NCI-H1694 (cell line): ENCODE measurements at places on chromosomes 5 and 9.

DNA sequence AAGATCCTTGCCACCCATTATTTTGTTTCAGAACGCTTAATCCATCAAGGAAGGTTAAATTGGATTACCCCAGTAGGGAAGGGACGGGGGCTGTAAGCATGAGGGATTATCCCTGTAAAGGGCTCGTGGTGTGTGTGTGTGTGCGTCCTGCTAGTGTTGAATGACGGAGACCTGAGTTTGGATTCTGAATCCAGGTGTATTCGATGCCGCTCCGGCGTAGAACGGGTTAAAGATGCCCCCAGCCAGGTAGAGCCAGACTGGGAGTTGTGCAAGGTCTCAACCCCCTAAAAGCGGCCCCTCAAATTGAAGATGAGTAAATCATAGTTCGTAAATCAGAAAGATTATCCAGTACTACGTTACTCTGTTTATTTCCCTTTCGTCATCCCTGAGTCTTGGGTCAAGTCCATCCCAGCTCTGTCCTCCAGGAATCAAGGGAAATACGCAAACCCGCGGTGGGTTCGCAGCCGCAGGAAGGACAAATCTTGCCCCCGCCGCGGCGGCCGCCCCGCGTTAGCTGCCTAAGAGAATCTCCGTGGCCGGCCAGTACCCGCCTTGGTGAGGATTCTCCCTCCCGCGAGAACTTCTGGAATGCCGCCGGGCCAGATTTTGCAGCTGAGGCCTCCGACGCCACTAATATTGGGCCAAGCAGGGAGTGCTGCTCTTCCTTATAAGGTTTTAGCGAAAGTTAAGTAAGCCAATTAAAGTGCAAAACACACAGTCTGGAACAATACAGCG lies 586 bp upstream of the MTAP start:
- DNase-seq = peak; percentile 65

DNA sequence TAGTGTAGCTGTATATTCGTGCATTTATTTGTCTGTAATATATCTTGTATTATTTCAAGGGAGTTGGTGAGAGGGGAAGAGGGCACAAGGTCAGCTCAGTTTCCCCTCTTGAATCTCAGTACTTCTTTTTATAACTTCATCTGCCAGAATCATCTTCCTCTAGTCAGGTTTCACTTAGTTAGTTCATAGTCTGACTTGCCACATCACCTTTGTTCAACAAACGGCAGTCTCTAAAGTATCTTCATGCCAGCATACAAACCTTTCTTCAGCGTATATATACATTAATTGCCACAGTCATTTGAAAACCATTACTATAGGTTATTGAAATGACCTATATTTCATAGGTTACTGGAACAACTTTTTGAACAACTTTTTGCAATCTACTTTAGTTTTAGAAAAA lies 1.6 kb downstream of the ECM2 start:
- DNase-seq = no peak

DNA sequence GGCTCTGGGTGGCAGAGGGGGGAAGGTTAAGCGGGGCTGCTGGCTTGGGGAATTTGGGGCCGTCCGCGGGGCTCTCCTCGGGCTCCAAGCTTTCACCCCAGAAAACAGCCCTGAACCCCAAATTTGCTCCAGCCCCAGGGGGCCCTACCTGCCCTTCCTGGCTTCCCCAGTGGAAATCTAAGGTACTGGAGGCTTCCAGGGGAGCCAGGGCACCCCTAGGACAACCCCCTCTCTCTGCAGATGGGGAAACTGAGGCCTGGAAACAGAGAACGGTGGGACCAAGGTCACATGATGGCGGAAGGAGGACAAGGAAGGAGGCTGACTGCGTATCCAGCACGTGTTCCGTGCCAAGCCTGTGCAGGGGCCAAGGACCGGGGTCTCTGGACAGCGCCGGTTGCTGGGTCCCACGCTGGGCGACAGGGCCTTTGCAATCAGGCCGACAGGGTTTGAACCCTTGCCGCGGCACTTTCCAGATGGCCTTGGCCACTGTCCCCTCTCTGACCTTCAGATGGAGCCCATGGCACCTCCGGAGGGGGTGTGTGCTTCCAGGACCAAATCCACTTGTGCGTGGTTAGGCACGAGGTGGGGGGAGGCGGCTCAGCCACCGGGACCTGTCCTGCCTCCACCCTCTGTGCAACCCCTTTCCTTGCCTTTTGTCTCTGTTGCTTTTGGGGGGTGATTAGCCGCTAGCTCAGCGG lies 183.1 kb downstream of the C9orf50 start:
- no peak for DNase-seq

DNA sequence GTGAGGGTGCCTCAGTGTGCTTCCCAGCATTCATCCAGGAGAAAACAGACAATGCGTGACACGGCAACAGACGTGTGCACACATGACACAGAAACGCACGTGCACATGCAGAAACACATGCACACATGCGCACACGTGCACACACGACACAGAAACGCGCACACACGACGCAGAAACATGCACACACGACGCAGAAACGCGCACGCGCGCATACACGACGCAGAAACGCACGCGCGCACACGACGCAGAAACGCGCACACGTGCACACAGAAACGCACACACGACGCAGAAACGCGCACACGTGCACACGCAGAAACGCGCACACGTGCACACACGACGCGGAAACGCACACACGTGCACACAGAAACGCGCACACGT lies 16.5 kb downstream of the TPPP start:
- no peak for DNase-seq

GRCh38 chr5:176994460-176995121 lies 12.0 kb downstream of the UIMC1 start:
- no peak for DNase-seq

DNA sequence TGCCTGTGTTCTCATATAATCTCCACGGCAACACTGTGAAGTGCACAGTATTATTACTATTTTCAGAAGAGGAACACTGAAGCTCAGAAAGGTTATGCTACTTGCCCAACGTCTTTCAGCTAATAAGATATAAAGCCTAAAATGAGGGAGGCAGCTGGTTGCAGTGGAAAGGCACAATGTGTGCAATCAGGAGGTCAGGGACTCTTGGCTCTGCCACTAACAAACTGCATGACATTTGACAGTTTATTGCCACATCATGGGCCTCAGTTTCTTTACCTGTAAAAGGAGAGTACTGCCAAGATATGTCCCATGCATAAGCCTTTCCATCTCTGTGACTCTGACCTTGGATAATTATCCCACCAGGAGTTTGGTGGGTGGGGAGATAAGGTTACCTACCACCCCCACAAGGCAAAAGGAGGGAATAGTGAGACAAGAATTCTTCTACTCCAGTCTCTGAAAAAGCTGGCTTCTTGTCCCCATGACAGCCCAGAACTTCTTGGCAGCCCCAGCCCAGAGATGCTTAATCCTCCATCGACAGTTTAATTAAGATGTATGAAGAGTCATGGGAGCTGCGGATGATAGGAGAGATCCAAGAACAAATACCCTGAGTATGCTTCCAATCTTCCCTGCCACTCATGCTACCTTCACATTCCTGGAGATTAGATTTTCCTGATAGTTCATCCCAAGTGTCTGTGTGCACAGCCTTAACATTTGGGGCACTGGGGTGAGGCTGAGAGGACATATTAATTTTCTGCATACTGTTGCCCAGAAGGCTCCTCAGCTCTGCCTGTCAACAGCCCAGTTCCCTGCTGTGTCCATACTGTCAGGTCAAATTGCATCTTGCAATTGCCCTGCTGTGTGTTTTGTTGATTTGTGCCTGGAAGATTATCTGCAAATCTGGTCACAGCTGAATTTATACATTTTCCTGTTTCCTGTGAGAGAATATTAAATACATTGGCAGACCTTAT lies 271.2 kb downstream of the FAM114A2 start:
- DNase-seq = no peak

GRCh38 chr5:154475591-154476353 lies 2.3 kb downstream of the HAND1 start:
- DNase-seq = no peak

- DNase-seq = no peak
Measured at GRCh38 chr9:7103771-7104170, 346.0 kb downstream of the KDM4C start.

GRCh38 chr5:150763023-150763769 lies 4.4 kb upstream of the DCTN4 start:
- DNase-seq = no peak

- no peak for DNase-seq
Measured at GRCh38 chr5:150574818-150575547, 65.5 kb upstream of the SYNPO start.
